ENCODE measurements at places on chromosomes 12 and 14.

DNA sequence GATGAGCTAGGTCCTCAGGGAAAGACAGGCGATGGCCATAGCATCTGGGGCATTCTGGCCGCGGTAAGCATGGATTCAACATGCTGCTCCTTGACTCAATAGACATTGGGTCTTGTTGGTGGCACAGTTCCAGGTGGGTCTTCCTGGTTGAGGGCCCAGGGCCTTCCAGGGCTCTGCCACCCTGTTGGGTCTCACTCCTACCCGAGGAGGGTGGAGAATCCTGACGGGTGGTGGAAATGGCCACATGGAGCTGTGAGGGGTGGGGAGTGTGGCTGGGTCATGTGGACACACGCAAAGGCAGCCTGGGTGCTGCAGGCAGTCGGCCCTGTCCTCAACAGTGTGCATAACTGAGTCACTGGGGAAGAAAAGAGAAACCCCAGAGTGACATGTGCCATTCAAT is 148.1 kb downstream of the KIF26A start:
- no peak overlapping the region for H3K27ac ChIP-seq
- H3K4me3 ChIP-seq: no peak overlapping the region
- no peak for DNase-seq
- H3K36me3 ChIP-seq: no peaks in the 10 kb centered on the region
- peaks cover 11% of the 10 kb centered on the region for H3K27me3 ChIP-seq

GRCh38 chr12:14771651-14772137 is 31.6 kb downstream of the WBP11 start:
- peak overlapping the region; percentile 98 for H3K4me3 ChIP-seq
- no peaks in the 10 kb centered on the region for H3K27me3 ChIP-seq
- DNase-seq: no peak
- peaks cover 47% of the 10 kb centered on the region for H3K4me1 ChIP-seq
- H3K36me3 ChIP-seq: peaks cover 12% of the 10 kb centered on the region

- no peaks in the 10 kb centered on the region for H3K27me3 ChIP-seq
- peaks cover 39% of the 10 kb centered on the region for H3K36me3 ChIP-seq
- no peak overlapping the region for H3K4me3 ChIP-seq
- peaks cover 5% of the 10 kb centered on the region for H3K4me1 ChIP-seq
- no peak overlapping the region for H3K27ac ChIP-seq
These were observed 63.0 kb downstream of the BCL2L14 start for GRCh38 chr12:12133785-12134184.

- DNase-seq: no peak
- no peaks in the 10 kb centered on the region for H3K4me1 ChIP-seq
- no peak overlapping the region for H3K4me3 ChIP-seq
- no peaks in the 10 kb centered on the region for H3K27me3 ChIP-seq
These were observed 167.0 kb upstream of the ALG10B start for GRCh38 chr12:38149395-38150073.

GRCh38 chr14:100900837-100901390 is 2.6 kb downstream of the RTL1 start:
- peaks cover 64% of the 10 kb centered on the region for H3K4me1 ChIP-seq
- H3K4me3 ChIP-seq: peak overlapping the region; percentile 40
- H3K27me3 ChIP-seq: peaks cover 64% of the 10 kb centered on the region
- H3K36me3 ChIP-seq: no peaks in the 10 kb centered on the region
- no peak overlapping the region for H3K27ac ChIP-seq

GRCh38 chr12:71135812-71136176 is 22.0 kb downstream of the TSPAN8 start:
- H3K27me3 ChIP-seq: peaks cover 18% of the 10 kb centered on the region
- H3K36me3 ChIP-seq: no peaks in the 10 kb centered on the region
- peaks cover 1% of the 10 kb centered on the region for H3K4me1 ChIP-seq
- DNase-seq: no peak
- no peak overlapping the region for H3K4me3 ChIP-seq

GRCh38 chr12:47281667-47282171 is 202.0 kb upstream of the AMIGO2 start:
- no peak for DNase-seq
- peaks cover 4% of the 10 kb centered on the region for H3K4me1 ChIP-seq
- H3K27ac ChIP-seq: no peak overlapping the region
- H3K36me3 ChIP-seq: no peaks in the 10 kb centered on the region
- no peak overlapping the region for H3K4me3 ChIP-seq

DNA sequence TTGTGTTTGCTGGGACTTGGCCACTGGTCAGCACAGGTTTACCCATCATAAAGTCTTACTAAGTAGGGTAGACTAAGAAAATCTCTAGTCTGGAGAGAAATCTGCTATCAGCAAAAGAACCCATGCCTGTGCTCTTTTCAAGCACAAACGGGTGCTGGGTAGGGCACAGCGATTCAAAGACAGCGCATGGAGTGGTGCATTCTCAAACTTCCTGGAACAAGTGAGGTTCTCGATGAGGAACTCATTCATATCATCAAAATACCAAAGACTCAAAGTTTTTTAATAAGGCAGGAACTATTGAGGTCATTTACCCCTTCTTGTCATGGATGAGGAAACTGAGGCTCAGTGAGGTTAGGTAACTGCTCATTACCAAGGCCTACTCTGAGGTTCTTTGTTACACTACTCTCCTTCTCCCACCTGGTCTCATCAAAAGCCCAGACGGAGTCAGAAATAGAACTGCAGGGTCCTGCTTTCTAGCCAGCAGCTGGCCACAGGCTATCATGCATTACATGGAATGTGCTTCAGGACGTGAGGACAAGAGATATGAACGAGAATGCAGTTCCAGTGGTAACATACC is 390.3 kb downstream of the ZFP36L1 start:
- peaks cover 72% of the 10 kb centered on the region for H3K4me1 ChIP-seq
- no peaks in the 10 kb centered on the region for H3K27me3 ChIP-seq
- no peaks in the 10 kb centered on the region for H3K36me3 ChIP-seq

GRCh38 chr14:23327947-23328744 is 6.9 kb downstream of the PABPN1 start:
- no peak for DNase-seq
- no peaks in the 10 kb centered on the region for H3K27me3 ChIP-seq
- peaks cover 6% of the 10 kb centered on the region for H3K36me3 ChIP-seq
- H3K4me3 ChIP-seq: no peak overlapping the region
- peaks cover 11% of the 10 kb centered on the region for H3K4me1 ChIP-seq
- no peak overlapping the region for H3K27ac ChIP-seq

- no peak overlapping the region for H3K27ac ChIP-seq
- H3K4me1 ChIP-seq: no peaks in the 10 kb centered on the region
- no peaks in the 10 kb centered on the region for H3K27me3 ChIP-seq
- H3K4me3 ChIP-seq: no peak overlapping the region
- no peaks in the 10 kb centered on the region for H3K36me3 ChIP-seq
These were observed 405.5 kb downstream of the MDGA2 start for GRCh38 chr14:47269756-47270492.

DNA sequence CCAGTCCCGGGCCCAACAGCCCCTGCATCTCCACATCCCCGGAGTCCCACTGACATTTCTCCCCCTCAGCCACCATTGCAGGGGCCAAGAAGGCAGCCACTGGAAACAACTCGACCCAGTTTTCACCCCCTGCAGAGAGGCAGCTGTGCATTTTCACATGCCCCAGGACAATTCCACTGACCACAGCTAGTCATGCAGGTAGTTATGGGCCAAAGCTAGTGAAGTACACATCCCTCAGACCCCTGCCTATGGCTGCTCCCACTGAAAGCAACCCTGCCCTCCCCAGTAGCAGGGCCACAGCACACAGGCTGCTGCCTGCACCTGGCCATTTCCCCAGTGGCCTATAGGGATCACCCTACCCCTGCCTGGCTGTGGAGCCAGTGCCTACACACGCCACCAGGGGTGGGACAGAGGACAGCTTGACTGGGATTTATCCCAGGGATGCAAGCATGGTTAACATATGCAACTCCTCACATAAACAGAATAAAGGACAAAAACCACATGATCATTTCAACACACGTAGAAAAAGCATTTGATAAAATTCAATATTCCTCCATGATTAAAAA is 154.0 kb downstream of the NDUFA12 start:
- H3K36me3 ChIP-seq: no peaks in the 10 kb centered on the region
- peaks cover 24% of the 10 kb centered on the region for H3K27me3 ChIP-seq
- no peak overlapping the region for H3K4me3 ChIP-seq

DNA sequence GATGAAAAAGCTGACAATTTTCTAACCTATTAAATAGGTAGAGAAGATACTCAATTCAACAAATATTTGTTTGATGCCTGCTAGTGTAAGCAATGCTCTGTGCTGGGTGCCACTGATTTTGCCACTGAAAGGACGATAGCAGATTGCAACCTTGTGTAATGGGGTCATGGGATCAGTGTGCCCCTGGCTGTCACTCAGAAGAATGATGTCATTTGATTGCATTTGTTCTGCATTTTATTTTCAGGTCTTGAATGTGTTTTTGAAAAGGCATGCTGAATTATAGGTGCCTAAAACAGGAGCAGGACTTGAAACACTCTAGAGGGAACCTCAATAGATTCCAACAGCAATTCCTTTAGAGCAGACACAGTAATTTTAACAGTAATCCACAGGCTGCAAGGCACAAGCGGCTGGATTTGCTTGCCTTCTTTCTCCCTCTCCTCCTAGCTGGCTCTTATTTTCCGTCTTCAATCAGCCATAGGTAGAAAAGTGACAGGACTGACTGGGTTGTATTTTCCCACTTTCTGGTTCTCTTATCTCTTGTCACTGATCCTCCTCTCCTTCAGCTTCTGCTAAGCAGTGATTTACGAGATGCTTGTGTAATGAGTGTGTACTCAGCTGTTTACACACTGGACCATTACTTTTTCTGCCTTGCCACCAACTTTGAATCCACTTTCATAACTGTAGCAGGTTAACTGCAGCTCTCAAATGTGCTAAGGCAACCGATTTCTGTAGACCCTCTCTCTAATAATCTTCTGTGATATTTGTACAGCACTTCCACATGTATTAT is 4.1 kb downstream of the PLXNC1 start:
- DNase-seq: no peak
- H3K27me3 ChIP-seq: peaks cover 88% of the 10 kb centered on the region
- no peak overlapping the region for H3K27ac ChIP-seq
- peaks cover 6% of the 10 kb centered on the region for H3K4me1 ChIP-seq
- no peaks in the 10 kb centered on the region for H3K36me3 ChIP-seq

DNA sequence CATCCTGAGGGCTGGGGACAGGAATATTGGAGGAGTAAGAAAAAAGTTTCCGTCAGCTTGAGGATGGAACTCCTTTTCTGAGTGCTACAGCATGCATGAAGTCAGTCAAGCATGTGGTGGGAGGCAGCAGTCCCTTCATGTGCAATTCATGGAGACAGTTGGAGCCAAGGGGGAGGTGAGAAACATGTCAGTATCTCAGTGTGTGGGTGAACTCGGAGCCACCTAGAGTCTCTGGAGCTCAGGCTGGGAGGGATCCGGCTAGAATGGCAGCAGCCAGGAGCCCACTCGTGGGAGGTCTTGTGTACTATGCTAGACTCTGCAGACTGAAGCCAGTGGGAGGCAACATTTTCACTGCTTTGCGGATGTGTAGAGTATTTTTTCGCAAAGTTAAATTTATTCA is 60.3 kb downstream of the AVPR1A start:
- no peaks in the 10 kb centered on the region for H3K36me3 ChIP-seq
- no peak overlapping the region for H3K27ac ChIP-seq
- peaks cover 3% of the 10 kb centered on the region for H3K4me1 ChIP-seq

DNA sequence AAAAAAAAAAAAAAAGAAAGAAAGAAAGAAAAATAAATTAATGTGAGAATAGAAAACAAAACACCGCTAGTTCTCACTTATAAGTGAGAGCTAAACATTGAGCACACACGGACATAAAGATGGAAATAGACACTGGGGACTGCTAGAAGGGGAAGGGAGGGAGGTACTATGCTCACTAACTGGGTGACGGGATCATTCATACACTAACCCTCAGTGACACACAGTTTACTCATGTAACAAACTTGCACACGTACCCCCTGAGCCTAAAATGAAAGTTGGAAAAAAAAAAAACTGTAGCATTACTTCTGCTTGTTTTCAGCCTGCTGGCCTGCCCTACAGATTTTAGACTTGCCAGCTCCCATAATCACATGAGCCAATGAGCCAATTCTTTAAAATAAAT is 10.5 kb upstream of the PRMT5 start:
- H3K4me1 ChIP-seq: no peaks in the 10 kb centered on the region
- DNase-seq: no peak
- H3K27ac ChIP-seq: no peak overlapping the region
- H3K4me3 ChIP-seq: no peak overlapping the region

GRCh38 chr12:52181746-52182145 is 10.1 kb downstream of the KRT80 start:
- H3K27me3 ChIP-seq: no peaks in the 10 kb centered on the region
- no peaks in the 10 kb centered on the region for H3K36me3 ChIP-seq
- H3K27ac ChIP-seq: peak overlapping the region; percentile 96
- no peak overlapping the region for H3K4me3 ChIP-seq
- no peak for DNase-seq

GRCh38 chr12:115672086-115672485 is 605.4 kb downstream of the MED13L start:
- H3K36me3 ChIP-seq: no peaks in the 10 kb centered on the region
- H3K27me3 ChIP-seq: no peaks in the 10 kb centered on the region
- no peak overlapping the region for H3K4me3 ChIP-seq
- H3K27ac ChIP-seq: no peak overlapping the region
- DNase-seq: no peak

- no peak overlapping the region for H3K4me3 ChIP-seq
- no peak overlapping the region for H3K27ac ChIP-seq
- H3K27me3 ChIP-seq: peaks cover 38% of the 10 kb centered on the region
- H3K4me1 ChIP-seq: peaks cover 9% of the 10 kb centered on the region
- no peaks in the 10 kb centered on the region for H3K36me3 ChIP-seq
These were observed 4.4 kb downstream of the MMP17 start for GRCh38 chr12:131832321-131833231.

- DNase-seq: no peak
- no peak overlapping the region for H3K27ac ChIP-seq
- peaks cover 15% of the 10 kb centered on the region for H3K27me3 ChIP-seq
- no peak overlapping the region for H3K4me3 ChIP-seq
These were observed 43.2 kb downstream of the FZD10 start for GRCh38 chr12:130205495-130205894.

DNA sequence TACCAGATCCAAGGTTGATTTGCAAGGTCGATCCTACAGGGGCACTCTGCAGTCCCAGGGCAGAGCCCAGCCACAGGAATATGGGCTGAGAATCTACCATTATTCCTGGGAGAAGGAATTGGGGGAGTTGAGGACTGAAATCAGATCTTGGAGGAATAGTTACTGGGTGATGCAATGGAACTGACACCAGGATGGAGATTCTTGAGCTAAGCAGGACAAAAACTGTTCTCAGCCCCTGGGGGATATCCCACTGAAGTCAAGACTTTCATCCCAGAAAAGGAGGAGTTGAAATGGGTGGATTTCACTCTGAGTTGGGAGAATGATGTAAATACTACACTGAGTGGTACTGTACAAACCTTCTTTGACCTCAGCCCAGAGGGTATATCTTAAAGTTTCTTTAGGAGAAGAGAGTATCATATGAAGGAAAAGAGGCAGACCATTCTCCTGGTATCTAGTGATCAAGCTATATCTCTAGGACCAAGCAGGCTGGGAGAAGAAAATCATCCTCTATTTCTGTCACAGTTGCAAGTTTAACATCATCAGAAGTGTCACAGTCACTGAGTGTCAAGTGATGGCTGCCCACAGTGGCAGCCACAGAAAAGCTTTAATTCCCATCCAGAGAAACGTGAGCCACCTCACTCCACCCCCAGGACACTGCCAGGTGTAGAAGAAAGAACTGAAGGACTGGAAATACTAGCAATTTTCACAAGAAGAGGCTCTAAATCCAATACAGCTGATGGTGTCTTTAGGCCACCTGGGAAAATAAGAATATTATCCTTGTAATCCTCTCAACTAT is 181.9 kb downstream of the NUAK1 start:
- no peak overlapping the region for H3K4me3 ChIP-seq
- H3K36me3 ChIP-seq: no peaks in the 10 kb centered on the region
- no peaks in the 10 kb centered on the region for H3K27me3 ChIP-seq
- DNase-seq: no peak
- peaks cover 17% of the 10 kb centered on the region for H3K4me1 ChIP-seq
